ENCODE measurements at places on chromosomes 3 and 15.

- no peak for DNase-seq
These were observed 977.6 kb downstream of the IGSF11 start for GRCh38 chr3:118057086-118057485.

DNA sequence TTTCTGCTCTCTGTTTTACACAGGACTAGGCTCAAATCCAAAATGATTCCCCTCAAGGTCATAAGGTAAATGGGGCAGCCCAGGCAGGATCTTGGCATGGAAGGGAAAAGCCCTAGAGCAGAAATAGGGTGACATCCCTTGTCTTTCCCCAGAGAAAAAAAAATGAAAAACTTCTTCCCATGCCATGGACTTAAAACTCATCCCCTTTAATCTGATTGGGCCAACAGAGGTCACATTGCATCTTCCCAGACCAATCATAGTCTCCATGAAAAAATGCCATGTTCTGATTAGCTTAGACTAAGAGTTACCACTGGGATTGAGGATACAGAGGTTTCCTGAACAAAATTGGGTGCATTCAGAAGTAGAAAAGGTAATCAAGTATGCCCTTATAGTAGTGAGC lies 241.3 kb upstream of the LRTM1 start:
- DNase-seq, result no peak

DNA sequence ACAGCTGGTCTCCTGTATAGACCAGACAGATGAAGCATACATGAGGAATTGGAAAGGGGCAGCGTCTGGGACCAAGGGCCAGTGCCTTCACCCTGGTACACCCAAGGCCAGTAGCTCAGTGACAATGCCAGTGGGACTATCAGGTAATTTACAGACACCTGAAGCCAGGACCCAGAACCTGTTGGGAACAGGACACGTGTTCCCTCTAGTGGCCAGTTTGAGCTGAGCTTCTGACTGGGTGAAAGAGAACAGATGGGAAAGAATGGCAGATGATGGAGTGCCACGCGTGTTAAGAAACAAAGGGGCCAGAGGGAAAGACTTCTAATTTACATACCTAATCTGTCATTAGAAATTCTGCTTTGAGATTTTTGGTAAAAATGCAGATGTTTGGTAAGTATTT lies 5.1 kb upstream of the SLC25A38 start:
- DNase-seq, result peak; percentile 73

GRCh38 chr15:51494411-51495314 lies 127.9 kb downstream of the DMXL2 start:
- DNase-seq, result no peak

DNA sequence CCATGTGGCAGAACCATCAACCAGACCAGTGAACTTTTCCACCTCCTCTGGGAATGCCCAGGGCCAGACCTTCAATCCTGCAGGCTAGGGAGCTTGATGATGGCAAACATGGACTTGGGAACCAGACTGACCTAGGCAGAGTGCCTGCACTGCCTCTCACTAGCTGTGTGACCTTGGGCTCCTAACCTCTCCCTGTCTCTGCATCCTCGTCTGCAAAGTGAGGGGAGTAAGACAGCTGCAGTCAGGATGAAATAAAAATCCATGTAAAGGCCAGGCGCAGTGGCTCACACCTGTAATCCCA lies 17.5 kb upstream of the LOXL1 start:
- DNase-seq, result no peak

- no peak for DNase-seq
These were observed 13.0 kb downstream of the CACNA2D2 start for GRCh38 chr3:50490424-50490823.

- no peak for DNase-seq
These were observed 48.7 kb downstream of the PPM1L start for GRCh38 chr3:160804762-160805161.

- DNase-seq, result no peak
These were observed 1134.8 kb downstream of the NSUN3 start for GRCh38 chr3:95197661-95198060.

DNA sequence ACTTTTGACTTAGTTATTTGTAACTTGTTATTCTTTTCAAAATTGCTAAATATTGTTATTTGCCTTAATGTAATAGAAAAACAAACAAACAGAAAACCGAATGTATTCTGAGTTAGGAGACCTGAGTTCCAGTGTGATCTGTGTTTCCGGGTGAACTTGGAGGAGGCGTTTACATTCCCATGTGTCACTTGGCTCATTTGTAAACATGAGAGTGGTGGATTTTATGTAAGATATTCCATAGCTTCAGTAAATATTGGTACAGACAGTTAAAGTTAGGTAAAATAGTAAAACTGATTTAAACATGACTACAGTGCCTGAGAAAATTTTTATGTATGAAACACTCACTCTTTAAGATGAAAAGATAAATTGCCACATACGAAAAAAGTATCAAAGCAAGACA lies 287.3 kb upstream of the POU1F1 start:
- DNase-seq, result no peak

DNA sequence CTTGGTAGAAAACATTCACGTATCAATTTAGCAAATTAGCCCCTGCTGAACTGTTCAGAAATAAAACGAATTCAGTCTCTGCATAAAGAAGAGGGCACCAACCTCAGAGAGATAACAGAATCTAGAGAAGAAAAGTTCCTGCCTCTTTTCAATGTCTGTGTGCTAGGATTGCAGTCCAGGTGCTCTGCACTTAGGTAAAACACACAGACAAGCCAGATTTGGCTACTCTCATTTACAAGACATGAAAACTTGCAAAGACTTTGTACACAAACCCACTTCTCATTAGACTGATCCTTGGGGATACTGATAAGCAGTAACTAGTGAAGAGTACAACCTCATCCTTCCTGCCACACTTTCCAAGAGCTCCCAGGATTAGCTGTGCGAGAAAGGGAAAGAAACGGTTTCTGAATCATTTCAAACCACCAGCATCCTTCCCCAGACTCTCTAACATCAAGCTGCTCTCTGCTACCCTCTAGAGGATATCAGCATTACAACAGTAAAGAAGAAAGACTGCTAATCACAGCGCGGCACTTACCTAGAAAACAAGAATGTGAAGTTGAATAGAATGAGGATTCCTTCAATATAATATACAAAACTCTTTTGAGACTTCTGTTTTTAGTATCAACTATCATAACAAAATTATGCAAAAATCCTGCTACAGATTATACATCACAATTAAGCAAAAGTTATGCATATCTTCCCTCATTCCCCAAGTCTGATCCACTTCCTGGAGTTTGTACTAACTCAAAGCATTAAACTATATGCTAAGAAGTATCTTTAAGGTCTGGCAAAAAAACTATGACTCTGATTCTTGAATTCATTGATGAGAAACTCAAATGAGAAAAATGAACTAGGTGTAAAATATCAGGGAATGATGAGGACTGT lies 306.4 kb downstream of the MAGI1 start:
- peak; percentile 7 for DNase-seq

GRCh38 chr3:123084738-123085237 lies 18.0 kb downstream of the PDIA5 start:
- no peak for DNase-seq

DNA sequence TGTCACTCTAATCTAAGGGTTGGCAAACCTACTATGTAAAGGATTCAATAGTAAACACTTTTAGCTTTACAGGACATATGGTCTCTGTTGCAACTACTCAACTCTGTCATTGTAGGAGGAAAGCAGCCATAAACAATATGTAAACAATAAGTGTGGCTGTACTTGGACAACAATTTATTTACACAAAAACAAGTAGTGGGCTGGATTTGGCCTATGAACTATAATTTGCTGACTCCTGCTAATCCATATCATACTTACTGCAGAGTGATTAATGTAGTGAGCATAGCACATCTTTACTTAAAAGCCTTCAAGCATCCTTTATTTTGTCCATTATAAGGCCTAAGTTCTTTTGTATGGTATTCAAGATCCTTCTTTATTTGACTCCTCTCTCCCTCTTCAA lies 441.9 kb downstream of the ZIC1 start:
- DNase-seq, result no peak

DNA sequence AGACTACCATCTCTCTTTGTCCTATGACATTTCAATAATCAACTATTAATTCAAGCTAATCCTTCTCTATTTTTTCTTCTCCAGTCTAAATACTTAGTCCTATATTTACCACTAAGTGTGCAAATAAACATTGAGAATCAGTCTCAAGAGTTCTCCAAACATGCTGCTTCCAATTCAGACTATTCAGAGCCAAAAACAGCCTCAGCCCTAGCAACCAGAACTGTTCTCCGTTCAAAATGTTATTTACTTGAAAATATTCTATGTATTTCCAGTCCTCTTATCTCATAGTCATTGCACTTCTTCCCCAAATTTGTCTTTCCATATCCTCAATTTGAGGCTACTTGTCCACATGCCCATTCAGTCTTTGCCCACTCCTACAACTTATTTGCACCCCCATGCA lies 805.5 kb downstream of the IGSF11 start:
- no peak for DNase-seq

GRCh38 chr3:48855681-48856447 lies 8.2 kb upstream of the PRKAR2A start:
- no peak for DNase-seq

DNA sequence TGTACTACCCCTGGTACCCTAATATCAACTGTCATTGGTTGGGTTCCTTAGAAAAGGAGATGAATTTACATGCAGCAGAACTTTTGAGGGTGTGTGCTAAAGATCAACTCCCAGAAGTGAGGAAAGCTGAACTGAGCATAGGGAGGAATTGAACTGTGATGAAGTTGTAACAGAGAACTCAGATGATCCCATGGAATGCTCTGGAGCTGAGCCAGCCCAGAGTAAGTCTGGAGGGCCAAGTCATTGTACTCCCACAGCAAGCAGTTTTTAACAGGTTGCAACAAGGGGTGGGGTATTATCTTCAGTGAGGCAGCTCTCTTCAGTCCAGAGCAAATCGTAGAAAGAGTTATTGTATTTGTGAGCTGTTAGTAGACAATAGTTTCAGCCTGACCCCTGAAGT lies 572.3 kb downstream of the PYDC2 start:
- no peak for DNase-seq

DNA sequence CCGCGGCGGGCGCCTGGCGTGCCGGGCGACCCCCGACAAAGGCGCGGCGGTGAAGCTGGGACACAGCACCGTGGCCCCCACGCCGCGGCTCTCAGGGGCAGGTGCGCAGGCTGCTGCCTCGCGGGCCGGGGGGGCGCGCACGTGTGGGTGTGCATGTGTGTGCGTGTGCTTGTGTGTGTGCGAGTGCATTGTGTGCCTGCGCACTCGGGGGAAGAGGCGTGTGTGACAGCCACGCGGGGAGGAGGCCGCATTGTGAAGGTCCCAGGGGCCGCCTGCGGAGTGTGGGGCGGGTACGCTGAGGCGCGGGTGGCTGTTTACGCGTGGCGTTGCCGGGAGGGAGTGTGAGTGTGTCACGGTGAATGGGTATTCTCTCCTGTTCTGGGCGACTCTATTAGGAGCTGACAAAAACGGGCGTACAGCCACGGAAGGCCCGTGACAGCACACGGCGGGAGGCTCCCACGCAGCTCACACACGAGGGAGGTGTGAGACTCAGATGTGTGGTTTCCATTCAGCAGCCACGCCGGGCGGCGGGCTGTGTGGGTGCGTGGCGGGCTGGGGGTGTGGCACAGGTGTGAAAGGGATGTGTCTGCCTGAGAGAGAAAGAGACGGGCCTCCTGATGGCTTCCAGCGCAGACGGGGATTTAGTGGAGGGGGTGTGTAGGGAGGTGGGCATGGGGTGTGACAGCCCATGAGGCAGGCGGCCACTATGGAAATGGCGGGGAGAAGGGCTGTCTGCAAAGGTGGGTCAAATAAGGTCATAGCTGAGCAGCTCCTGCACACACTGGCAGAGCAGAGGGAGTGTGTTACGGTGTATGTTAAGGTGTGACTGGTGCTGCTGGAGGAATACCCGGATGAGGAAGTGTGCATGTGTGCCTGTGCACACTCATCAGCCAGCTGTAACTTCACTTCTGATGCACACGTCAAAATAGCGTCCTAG lies 750 bp downstream of the PODXL2 start:
- DNase-seq, result peak; percentile 11

- DNase-seq, result no peak
These were observed 215.5 kb upstream of the RORA start for GRCh38 chr15:61444585-61444984.
